CD4-positive, alpha-beta T cell treated with Interleukin-21 for 1 hour (primary cell): ENCODE measurements at places on chromosomes 3 and 15.

- DNase-seq: no peak
Observed at GRCh38 chr3:12294885-12295580, 6.2 kb downstream of the PPARG start.

GRCh38 chr3:24299246-24299805 lies 195.3 kb downstream of the THRB start:
- no peak for DNase-seq

DNA sequence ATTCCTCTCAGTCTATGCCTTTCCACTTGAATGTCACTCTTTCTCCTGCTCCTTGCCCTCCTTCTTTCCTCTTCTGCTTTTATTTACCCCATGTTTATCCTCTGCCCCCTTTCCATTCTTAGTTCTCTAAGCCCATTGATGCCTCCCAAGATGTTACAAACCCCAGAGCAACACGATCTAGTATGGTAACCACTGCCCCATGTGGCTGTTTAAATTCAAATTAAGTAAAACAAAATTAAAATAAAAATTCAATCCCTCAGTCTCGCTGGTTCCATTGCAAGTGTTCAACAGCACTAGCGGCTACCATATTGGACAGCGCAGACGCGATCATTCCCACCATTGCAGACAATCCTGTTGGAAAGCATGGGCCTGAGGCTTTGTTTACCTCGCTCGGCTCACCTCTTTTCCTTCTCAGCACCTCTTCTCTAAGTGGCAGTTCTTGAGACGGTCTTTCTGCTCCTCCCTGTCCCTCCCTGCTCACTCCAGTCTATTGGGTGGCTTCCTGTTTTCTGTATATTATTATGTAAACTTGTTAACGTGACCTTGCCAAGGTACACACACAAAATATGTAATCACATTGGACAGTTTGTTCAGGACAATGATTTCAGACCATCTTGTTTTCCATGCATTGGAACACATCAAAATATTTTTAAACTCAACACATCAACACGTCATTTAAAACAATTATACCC lies 21.8 kb upstream of the CA12 start:
- no peak for DNase-seq

GRCh38 chr15:57591822-57592367 lies at the start of gene MYZAP:
MYZAP (plus strand) TSS chr15:57591904; CDS start chr15:57592035, 131 bp downstream.
- peak; percentile 44 for DNase-seq

DNA sequence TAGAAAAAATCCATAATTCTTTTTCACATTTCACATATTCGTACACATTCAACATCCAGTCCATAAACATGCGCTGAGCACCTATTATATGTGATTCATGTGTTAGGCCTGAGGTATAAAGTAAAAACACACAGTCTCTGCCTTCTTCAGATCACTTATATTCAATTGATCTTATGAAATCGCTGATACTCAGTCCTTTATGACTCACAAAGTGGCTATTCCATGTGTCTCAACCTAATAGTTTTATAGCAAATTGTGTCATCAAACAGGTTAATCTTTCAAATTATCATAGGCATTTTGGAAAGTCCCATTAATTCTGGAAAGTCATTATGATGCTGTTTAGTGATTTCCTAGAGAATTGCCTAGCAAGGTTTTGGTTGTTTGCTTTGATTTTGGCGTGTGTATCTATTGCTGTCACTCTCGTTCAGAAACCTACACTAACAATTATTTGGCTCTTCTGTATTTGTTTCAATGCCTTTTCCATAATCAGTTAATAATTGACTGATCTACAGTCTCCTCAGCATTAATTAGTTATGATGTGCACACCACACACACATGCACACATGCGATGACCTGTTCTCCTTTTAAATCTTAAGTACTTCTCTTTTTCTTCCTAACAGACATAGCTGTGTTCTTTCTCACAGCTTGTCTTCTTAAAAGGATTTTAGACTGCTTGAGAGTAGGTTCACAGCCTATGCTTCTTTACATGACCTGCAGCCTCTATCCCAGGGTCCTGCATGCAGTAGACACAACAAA lies 353.1 kb downstream of the MECOM start:
- DNase-seq: no peak

- DNase-seq: no peak
Observed at GRCh38 chr15:79067072-79067833, 23.3 kb downstream of the RASGRF1 start.

DNA sequence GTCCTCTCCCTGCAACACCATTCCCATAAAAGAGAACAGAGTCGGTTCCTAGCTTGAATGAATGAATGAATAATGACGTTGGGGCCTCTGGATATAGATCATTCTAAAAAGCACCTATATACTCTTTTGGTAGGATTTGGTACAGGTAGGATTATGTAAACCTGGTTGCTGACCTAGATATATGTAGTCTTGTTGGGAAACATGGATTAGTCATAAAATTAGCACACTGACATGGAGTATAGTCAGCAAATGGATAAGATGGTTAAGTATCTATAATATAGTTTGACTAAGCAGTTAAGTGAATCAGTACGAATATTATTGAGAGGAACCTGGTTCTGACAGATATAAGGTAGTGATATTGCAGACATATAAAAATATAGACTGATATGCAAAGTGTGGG lies 142.5 kb downstream of the FILIP1L start:
- DNase-seq: no peak

DNA sequence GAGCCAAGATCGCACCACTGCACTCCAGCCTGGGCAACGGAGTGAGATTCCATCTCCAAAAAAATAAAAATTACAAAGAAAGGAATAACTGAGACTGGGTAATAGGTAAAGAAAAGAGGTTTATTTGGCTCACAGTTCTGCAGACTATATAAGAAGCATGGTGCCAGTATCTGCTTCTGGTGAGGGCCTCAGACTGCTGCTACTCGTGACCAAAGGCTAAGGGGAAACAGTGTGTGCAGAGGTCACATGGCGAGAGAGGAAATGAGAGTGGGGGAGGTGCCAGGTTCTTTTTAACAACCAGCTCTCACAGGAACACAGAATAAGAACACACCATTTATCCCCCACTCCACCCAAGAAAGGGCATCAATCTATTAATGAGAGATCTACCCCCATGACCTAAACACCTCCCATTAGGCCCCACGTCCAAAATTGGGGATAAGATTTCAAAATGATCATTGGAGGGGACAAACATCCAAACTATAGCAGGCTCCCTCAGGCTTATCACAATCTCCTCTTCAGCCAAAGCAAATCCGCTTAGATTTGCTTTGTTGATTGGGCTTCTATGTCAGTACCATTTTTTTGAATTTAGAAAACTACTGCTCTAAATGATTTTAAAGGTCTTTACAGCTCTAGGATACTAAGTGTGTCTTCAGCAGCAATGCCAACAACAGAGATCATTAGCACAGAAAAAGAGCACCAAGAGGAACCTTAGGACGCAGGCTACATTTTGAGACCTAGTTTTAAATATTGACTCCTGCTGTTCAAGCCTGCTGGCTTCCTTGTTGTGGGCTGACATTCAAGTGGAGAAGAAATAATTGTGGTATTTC lies 84.2 kb upstream of the TBL1XR1 start:
- DNase-seq: no peak

GRCh38 chr3:178270838-178271237 lies 265.4 kb upstream of the KCNMB2 start:
- no peak for DNase-seq

DNA sequence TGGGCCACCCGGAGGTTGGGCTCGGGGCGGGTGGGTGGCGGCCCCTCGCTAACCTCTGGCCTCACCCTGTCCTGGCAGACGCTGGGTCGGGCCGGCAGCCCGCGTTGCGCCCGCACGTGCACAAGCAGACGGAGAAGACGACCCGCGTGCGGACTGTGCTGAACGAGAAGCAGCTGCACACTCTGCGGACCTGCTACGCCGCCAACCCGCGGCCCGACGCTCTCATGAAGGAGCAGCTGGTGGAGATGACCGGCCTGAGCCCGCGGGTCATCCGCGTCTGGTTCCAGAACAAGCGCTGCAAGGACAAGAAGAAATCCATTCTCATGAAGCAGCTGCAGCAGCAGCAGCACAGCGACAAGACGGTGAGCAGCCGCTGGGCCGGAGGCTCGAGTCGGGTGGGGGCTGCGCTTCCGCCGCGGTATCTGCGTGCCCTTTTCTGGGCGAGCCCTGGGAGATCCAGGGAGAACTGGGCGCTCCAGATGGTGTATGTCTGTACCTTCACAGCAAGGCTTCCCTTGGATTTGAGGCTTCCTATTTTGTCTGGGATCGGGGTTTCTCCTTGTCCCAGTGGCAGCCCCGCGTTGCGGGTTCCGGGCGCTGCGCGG lies 3.7 kb downstream of the ISL2 start:
- peak; percentile 18 for DNase-seq

- DNase-seq: peak; percentile 5
Observed at GRCh38 chr3:105365391-105366325, 1.1 kb upstream of the ALCAM start.

- DNase-seq: no peak
Observed at GRCh38 chr3:38009807-38010591, 19.4 kb downstream of the VILL start.

DNA sequence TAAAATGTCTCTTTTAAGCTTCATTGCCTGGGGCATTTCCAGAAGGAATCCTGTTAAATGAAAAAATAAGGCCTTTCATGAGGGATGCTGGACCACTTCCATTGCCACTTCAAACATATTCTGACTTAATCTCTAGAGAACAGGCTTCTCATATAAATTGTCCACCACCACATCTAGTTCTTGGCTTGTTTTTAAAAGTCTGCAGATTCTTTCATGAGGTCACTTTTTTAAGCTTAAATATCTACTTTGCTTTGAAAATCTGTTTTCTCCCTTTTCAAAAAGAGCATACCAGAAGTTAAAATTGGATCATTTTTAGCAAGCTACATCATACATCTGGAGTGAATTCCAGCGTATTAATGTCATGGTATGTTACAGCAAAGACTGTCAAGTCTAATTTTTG lies 131.6 kb downstream of the C3orf70 start:
- DNase-seq: no peak

GRCh38 chr15:51299187-51300015 lies 39.0 kb downstream of the CYP19A1 start:
- DNase-seq: no peak

GRCh38 chr15:92879949-92880725 lies 20.0 kb upstream of the CHD2 start:
- DNase-seq: peak; percentile 42

GRCh38 chr3:132405188-132405587 lies 12.1 kb upstream of the DNAJC13 start:
- DNase-seq: no peak

GRCh38 chr3:6091262-6091661 lies 769.7 kb upstream of the GRM7 start:
- no peak for DNase-seq

DNA sequence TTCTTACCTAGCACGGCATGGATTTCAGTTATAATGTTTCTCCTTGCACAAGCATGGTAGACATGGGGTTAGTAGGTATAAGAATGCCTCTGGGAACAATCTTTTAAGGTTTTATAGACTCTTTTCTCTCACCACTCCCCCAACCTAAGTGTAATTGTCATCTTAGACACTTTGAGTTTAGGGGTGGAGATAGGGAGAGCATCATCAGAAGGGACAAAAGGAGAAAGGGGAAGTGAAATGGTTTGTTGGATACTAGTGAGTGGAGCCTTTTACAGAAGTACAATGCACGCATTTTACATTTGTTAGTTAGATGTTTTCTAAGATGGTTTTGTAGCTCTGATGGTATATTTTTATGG lies 189.2 kb downstream of the TP63 start:
- no peak for DNase-seq

DNA sequence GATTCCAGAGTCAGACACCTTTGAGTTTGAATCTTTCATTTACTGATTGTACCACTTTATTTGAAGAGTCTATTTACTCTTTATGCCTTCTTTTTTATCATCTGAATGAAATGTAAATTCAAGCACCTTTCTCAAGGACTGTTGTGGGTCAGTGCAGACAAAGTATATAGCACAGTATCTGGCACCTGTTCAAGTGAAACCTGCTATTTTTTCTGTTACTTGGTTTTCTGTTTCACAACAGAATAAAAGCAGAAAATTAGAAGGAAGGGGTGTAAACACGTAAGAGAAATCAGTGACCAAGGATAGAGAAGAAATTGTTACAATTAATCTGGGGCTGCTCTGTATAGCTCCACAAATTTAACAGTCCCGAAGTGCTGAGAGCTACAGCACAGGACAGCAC lies 357.4 kb downstream of the RSL24D1 start:
- no peak for DNase-seq

DNA sequence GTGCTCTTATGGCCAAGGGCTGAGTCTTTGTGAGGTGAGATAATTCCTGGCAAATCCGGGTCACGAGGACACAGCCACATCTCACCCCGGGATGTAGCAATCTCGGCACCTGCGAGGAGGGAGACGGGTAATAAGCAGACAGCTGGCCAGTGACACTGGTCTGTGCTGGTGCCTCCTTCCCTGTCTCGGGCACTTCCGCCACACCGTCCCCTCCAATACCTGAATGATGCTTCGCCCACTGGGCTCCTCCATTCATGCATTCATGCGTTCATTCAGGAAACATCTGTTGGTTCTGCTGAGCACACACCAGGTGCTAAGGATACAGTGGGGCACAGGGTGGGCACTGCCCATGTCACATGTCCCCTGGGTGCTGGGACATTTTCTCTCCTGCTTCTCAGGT lies 60.1 kb downstream of the ATP10A start:
- DNase-seq: no peak

GRCh38 chr15:75452364-75452864 lies 924 bp upstream of the SIN3A start:
- peak; percentile 85 for DNase-seq

DNA sequence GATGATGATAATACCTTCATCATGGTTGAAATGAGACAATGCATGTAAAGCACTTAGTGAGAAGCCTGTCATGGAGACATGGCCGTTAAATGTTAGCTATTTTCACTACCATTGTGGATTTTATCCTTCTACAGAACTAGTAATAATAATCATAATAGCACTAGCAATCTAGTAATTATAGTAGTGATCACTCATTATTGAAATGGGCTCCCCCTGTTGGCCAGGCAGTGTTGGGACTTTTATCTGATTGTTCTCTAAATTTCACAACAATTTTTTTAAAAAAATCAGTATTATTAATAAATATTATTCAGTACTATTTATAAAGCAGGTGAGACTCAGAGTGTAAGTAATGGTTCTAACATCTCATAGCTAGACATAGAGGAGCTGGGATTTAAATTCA lies 396.3 kb downstream of the IL5RA start:
- DNase-seq: no peak

DNA sequence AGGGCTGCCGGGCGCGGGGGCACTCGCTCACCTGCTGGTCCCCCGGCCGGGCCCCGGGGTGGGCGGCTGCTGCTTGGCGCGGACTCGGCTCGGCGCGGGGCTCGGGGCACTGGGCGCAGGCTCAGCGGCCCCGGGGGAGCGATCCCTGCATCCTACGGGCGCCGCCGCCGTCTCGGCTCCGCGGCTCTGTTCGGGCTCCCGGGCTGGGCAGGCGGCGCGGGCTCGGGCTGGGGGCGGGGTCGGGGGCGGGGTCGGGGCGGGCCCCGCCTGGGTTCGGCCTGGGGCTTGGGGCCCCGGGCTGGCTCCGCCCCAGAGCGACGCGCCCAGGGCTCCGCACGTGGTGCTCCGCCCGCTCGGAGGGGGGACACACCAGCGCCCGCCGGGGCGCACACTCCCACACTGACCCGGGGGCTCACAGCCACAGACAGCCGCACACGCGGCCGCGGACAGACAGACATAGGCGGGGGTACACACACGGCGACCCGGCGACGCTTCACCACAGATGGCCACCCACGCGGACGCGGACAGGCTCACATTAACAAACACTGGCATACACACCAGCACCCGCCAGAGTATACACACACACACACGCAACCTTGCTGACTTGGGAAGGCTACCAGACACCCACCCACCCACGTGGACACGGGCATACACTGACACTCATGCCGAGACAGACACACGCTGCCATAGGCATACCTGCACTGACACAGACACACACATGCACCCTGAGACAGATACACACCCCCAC lies at the start of gene SCN5A:
TSS of gene SCN5A (minus strand) at position 188 of the 748 bp plus-strand sequence. CDS start 16,380 bp downstream, outside the sequence.
- peak; percentile 64 for DNase-seq

GRCh38 chr3:110521019-110521418 lies 550.6 kb upstream of the NECTIN3 start:
- DNase-seq: no peak
